Foreskin fibroblast (primary cell): ENCODE measurements at places on chromosomes 13 and 19.

DNA sequence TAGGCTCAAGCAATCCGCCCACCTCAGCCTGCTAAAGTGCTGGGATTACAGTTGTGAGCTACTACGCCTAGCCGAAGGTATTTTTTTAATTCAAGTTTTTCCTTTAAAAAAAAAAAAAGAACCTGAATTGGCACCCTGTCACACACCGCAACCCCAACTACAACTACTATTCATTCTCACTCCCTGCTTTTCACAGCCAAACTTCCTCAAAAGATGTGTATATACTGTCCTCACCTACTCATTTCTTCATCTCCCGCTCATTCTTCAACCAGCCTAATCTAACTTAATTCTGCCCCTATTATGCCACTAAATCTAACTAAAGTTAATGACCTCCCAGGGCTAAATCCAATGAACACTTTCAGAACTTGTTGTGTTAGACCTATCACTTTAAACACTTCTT lies 12.7 kb upstream of the WBP4 start:
- DNase-seq = no peak

- no peak for DNase-seq
Measured at GRCh38 chr13:110138700-110139036, 168.3 kb downstream of the COL4A1 start.

DNA sequence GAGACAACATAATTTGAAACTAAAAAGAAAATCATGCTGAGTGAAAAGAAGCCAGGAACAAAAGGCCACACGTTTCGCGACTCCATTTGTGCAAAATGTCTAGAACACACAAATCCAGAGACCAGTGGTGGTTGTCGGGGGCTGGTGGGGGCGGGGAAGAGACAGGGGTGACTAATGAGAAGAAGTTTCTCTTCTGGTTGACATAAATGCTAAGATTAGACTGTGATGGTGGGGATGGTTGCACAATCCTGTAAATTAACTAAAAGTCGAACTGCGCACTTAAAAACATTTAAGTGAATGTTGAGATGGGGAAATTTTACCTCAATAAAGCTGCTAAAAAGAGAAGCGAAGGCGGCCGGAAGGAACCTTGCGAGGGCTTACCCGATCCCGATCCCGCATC lies 7.1 kb downstream of the AKAP8 start:
- DNase-seq = no peak

GRCh38 chr13:106262886-106263285 lies 272.6 kb downstream of the EFNB2 start:
- DNase-seq = no peak

DNA sequence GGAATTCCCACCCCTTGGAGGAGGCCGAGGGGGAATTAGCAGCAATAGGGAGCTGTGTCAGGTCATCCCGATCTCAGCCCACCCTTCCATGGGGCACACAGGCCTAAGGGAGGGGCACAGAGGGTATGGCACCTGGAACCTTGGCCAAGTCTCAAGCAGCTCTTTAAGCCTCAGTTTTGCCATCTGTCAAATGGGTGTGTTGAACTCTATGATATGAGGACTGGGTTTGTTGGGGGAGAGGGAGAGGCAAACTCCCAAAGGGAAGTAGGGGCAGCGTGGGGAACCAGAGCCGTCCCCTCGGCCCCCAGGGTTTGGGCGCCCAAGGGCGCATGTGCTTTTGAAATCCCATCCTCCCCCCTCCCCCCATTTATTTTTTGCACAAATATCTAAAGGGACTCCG lies 49.7 kb downstream of the COLGALT1 start:
- no peak for DNase-seq

GRCh38 chr13:86569974-86570373 lies 770.8 kb upstream of the SLITRK6 start:
- DNase-seq = no peak

DNA sequence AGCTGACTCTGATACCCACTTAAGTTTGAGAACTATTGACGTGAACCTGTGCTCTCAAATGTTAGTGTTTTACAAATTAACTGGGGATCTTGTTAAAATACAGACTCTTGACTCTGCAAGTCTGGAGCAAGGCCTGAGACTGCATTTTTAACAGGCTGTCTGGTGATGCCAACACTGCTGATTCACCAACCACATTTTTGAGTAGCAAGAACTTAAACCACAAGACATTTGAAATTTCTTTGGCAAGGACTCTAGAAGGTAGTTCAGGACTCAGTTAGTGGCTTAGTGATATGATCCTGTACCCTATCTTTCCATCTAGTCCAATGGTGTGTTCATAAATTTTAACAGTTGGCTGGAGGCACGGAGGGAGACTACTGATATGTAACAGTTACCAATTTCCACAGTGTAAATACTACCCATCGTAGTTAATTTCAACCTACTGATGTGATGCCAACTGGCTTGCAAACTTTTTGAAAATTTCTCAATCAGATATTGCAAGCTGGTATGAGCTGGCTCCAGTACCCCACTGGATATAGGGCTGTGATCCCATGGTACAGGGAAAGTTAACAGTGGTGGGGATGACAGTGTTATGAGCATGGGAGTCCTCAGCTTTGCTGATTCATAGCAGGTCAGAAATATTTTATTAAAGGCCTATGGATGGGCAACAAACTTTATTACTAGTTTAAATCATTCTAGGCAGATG lies 255.1 kb downstream of the TBC1D4 start:
- DNase-seq = peak; percentile 90

GRCh38 chr19:19540715-19541515 lies 2.9 kb downstream of the CILP2 start:
- peak; percentile 41 for DNase-seq

GRCh38 chr13:112165712-112166111 lies 98.8 kb downstream of the SOX1 start:
- DNase-seq = no peak

- peak; percentile 17 for DNase-seq
Measured at GRCh38 chr19:45638930-45639729, at the start of gene EML2. EML2 (minus strand) TSS chr19:45639397; CDS start chr19:45639376, 21 bp downstream.

DNA sequence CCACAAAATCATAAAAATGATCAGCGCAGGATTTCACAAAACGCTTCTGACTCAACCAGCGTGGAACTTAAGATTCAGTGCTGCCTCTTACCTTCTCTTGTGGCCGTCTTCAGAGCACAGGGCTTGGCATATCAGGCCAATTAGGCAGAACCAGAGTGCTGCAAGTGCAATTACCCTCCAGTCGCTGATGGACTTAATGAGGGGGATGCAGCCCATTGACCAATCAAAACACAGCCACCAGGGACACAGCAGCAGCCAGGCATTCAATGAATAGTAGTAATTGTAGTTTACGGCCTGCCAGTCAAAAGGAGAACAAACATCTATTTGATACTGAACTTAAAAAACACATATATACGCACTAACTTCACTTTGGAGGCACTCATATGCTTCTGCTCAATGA lies 38.2 kb downstream of the TMTC4 start:
- no peak for DNase-seq

GRCh38 chr13:75960538-75960994 lies 324.4 kb downstream of the LMO7 start:
- no peak for DNase-seq

DNA sequence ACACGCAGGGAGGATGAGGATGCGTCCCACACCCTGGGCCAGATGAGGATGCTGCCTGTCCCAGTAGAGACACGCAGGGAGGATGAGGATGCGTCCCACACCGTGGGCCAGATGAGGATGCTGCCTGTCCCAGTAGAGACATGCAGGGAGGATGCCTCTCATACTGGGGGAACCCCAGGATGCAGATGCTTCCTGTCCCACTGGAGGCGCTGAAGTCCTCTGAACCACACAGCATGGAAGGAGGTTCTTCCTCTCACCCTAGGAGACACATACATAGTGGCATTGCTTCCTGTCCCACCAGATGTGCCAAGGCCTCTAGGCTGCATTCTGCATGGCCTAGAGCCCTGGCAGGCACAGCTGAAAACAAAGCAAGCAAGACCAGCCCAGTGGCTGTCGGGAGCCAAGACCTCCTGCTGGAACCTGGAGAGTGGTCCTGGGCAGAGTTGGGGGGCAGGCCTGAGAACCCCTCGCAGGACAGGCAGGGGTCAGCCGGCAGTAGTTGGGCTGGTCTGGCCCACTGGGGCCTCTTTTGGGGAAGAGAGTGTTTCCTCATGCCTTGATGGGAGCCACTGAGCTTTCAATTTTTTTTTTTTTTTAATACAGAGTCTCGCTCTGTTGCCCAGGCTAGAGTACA lies 4.3 kb downstream of the HPN start:
- no peak for DNase-seq

GRCh38 chr13:76683854-76684253 lies 202.4 kb downstream of the KCTD12 start:
- DNase-seq = no peak

DNA sequence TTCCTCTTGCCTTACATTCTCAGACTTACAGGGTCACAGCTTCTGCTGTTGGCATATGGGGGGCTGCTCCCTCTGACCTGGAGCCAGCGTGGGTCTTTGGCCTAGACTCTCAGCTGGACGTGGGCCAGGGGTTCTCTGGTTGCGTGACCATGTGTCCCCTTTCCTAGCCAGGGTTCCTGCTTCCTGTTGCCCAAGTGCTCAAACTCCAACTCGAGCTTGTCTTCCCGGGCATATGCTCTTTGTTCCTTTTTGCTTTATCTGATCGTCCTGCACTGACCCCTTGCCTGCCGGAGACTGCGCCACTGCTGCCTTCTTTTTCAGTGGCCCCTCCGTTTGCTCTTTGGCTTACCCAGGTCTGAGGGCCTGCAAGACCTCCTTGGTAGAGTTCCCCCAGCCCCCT lies 25.3 kb upstream of the GPR183 start:
- DNase-seq = no peak

DNA sequence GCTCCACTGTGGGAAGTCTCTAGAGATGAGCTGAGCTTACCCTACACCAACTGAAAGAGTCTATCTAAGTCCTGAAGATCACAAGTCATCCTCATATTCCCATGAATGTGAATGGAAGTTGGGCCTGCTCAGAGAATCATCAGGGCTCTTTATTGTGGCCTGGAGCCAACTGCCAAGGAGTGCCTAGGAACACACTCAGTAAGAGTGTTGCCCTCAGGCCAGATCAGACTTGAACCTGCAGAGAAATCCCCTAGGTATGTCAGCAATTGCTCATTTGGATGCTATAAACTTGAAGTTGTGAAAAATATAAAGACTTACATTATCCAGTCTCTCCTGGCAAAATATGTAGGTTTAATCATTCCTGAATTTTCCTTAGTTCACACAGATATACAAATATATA lies 1070.2 kb downstream of the EFNB2 start:
- no peak for DNase-seq

GRCh38 chr13:82116422-82116989 lies 1765.8 kb downstream of the SLITRK1 start:
- DNase-seq = no peak

- DNase-seq = no peak
Measured at GRCh38 chr19:42422092-42422900, 4.9 kb downstream of the LIPE start.

- no peak for DNase-seq
Measured at GRCh38 chr19:829129-829758, 1.6 kb downstream of the AZU1 start.

DNA sequence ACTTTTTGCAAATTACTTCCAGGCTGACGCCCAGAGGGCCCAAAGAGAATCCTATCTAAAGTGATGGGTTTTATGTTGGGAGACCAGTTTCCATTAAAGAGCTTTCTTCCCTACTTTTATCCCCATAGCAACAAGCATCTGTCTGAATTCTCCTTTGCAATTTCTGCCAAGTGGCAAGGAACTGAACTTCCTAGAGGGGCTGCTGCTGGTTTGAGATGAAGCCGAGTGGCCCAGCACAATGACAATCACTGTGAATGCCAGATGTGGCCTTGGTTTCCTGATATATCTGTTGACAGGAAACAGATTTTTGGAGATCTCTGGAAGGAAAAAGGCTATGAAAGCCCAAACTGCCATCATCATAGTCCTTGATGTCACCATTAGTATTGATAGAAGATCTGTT lies 198.6 kb downstream of the OXGR1 start:
- DNase-seq = no peak

- DNase-seq = no peak
Measured at GRCh38 chr13:107361666-107362065, 793.7 kb upstream of the ARGLU1 start.
